ENCODE measurements at places on chromosomes 11 and 22.

- no peak for DNase-seq
Measured at GRCh38 chr11:132838627-132839026, 693.7 kb downstream of the OPCML start.

GRCh38 chr11:132447761-132448160, 1077.3 kb downstream of the NTM start:
- no peak for DNase-seq

GRCh38 chr11:82747471-82747870, 13.8 kb upstream of the FAM181B start:
- DNase-seq: no peak

DNA sequence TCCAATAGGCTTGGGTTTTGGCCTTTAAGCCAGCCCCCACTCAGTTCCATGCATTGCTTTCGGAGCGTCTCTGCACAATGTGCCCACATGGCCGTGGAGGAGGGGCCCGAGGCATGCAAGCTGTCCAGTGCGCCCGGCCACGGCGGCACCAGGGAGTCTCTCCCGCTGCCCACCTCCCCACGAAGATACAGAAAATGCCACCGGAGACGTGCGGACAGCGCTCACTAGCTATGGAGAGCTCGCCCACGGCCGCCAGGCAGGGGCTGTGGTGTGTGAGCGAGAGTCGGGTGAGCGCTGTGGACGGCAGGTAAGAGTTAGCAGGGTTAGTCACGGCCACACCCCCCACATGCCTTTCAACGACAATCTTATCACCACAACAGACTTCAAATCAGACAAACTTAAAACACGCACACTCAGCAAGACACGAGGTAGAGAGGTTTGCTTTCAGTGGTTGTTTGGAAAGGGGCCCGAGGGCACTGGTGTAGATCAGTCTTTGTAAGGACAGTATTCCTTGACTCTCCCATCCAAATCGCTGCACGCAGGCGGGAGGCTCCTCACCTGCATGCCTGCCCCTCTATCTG, 18.7 kb upstream of the BID start:
- no peak for DNase-seq

- no peak for DNase-seq
Measured at GRCh38 chr11:62875698-62876478, 4.8 kb upstream of the SLC3A2 start.

- DNase-seq: no peak
Measured at GRCh38 chr11:96052921-96053651, 129.2 kb upstream of the MTMR2 start.

DNA sequence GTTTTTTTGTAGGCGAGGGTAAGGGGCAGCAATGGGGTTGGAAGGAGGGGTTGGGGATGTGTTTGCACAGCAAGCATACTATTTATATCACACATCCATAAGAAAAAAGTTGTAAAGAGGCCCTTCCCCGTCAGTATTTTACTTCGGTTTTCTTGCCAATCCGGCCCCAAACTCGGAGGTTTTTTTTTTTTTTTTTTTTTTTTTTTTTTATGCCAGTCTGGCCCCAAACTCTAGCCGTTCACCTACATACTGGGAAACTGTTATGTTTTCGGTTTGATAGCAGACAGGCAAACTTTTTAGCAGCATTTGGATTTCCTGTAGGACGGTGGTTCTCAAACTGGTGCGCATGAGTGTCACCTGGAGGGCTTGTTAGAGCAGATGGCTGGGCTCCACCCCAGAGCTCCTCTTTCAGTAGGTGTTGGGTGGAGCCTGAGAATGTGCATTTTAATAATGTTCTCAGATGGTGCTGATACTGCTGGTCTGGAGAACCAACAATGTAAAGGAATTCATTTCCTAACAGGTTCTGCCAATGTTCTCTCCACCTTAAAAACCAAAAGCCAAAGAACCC, 76.5 kb upstream of the ZBED5 start:
- DNase-seq: no peak

DNA sequence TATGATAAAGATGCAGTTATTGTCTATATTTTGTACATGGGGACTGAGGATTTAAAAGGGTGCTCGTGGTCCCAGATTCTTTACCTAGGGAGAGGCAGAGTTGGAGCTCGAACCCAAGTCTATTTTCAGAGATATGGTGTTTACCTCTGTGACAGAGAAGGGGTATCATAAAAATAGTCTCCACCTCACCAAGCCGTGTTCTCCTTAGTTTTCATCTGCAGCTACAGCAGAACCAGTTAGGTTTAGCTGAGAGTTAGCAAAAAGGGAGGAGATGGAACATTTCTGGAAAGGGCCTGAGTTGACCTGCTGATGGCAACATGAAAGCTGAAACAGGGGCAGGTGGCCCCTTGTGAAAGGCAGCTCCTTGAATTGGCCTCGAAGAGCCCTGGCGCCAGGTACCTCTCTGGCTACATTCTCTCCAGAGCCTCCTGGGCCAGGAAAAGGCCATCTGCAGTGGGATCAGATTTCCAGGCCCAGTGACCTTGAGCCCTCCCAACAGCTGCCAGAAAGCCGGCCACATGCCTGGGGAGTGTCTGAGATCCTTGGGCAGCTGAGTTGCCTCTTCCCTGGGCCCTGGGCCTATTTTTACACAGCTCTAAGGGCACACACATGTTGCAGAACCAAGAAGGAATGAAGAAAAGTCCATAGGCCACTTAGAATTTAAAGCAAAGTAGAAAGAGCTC, 136.6 kb downstream of the NAV2 start:
- DNase-seq: no peak

DNA sequence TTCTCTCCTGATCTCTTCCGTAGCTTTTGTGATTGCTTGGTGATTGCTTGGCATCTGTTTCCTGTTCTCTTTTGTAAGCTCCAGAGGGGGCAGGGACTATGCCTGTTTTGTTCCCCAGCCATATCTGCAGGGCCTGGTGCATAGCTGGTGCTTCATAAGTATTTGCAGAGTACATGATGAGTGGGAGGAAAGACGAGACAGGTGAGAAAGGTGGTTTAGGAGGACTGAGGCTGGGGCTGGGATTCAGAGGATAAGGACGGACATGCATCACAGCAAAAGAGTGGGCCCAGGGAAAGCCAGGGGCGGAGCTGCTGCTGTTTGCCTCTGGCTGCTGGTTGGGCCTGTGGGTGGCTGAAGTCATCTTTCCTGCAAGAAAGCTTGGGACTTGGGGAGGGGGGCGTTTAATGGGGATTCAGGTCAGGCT, 62.4 kb downstream of the DSCAML1 start:
- DNase-seq: no peak

DNA sequence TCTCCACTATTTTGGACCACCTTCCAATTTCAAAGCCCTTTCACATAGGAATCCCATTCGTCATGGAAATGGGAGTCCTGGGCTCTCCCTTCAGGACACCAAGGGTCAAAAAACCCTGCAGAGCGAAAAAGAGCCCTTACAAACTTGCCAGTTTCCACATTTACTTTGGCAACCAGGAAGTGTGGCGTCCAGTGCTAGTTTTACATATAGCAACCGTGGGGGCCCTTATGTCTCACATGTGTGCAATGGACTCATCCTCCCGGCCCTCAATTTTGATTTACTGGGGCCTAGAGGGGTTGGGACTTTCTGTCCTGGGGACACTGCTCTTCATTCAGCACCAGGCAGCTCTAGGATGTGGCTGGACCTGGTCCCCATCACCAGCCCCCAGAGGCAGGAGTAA, 33.7 kb downstream of the DAGLA start:
- DNase-seq: no peak

- DNase-seq: no peak
Measured at GRCh38 chr22:45626198-45626651, 45.4 kb upstream of the ATXN10 start.

GRCh38 chr11:96827164-96827563, 437.4 kb downstream of the JRKL start:
- no peak for DNase-seq

- DNase-seq: no peak
Measured at GRCh38 chr11:17822401-17822781, 87.8 kb downstream of the KCNC1 start.

DNA sequence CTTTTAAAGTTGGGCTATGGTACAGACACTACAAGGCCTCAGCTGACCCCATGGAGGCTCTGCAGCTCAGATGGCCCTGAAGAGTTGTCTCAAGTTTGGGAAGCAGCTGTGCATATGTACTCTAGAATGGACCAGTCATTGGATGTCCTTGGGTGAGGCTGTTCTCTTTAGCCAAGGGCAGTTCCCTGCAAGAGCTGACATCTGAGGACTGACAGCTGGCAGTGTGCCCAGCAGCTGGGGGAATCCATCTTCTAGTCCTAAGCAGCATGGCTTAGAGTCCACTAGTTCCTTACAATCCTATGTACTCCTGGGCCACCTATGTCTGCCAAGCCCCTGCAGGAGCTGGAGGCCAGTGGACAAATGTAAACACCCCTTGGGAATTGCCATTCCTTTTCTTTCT, 76.5 kb downstream of the C11orf91 start:
- DNase-seq: no peak

GRCh38 chr11:74138021-74138420, 32.8 kb downstream of the C2CD3 start:
- DNase-seq: no peak

DNA sequence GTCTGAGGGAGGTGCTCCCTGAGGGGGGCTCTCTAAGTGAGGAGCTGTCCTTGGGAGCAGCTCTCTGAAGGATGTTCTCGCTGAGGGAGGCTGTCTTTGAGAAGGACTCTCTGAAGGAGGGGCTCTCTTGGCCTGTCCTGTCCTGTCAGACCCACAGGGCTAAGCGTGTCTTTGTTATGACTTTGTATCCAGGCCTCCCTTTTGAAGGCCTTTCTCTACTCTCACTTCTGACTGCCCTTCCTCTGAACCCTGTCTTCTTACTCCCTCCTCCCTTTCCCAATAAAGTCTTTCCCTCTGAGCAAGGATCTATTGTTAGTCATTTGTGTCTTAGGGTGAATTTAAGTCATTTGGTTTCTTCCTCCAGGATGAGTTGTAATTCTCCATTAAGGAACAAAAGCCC, 330.1 kb upstream of the PLET1 start:
- DNase-seq: no peak

DNA sequence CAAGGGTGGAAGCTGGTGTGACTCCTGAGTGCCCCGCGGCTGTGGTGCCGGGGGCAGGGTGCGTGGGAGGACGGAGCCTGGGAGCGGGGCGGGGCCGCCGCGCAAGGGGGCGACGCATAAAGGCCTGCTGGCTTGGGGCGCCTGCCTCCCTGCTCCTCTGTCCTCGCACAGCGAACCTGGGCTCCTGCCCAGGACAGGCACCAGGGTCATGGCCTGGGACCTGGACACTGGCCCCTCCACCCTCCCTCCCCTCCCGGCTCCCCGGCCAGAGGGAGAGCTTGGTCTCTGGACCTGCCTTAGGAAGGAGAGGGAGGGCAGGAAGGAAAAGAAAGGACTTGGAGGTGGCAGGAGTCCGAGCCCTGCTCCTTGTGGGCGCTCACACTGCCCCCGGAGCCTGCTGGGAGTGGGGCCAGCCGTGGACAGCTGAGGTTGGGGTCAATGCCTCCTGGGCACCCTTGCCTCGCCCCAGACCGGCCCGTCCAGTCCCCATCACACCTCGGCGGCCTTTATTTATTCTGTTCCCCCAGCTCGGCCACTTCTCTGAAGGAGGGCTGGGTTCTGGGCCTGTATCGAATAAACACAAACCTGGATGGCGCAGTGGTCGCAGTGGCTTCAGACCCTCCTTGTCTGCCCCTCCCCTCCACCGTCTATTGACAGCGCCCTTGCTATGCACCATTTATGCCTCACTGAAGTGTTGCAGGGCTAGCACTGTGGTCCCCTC, 8.7 kb downstream of the SLC16A8 start:
- no peak for DNase-seq

DNA sequence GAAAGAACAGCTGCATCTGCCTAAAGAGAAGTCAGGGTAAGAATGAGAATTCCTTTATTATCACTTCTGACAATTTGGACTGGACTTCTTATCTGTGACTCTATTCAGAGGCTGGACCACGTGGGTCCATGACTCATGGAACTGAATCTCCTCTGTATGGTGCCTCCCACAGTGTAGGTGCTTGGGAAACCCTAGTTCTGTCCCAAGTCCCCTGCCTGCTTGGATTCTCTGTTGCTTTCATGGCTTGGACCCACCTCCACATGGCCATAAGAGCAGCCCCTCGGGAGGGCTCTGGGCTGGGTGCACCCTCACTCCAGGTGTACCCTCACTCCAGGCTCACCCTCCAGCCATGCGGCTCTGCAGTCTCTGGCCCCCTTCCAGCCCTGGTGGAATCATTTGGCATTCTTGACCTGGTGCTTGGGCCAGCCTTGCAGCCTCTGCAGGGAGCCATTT, 153.4 kb downstream of the CACNA1I start:
- no peak for DNase-seq

DNA sequence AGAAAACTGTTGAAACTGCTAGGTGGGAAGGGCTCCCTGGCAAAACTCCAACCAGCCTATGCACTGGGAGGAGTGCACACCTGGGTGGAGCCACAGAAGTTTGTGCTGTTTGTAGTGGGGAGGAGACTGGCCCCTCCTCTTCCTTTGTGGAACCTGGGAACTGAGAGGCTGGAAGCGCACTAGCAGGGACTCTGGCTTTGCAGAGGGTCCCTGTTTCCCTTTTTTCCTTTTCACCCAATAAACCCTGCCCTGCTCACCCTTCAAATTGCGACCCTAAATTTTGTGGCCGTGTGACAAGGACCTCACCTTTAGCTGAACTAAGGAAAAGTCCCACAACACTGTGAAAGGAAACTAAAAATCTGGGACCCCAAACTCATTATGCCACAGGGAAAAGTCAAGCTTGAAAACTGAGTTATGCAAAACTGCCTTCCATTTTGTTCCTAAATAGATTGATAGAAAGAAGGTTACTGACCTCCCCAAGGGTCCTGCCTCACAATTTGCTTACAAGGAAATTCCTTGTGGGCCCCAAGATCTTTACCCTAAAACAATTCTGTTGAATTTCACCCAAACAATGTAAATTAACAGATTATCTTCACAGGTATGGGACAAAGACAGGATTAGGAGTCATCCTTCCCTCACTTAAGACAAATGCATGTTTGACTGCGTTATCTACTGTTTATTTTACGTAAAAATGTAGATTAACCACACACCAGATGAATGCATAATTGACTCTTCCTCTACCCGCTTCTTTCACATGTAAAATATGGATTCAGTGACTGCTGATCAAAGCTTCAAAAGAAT, 81.0 kb downstream of the SLC36A4 start:
- DNase-seq: no peak

GRCh38 chr11:119089319-119089718, 4.6 kb downstream of the HMBS start:
- no peak for DNase-seq

All from stimulated activated CD8-positive, alpha-beta memory T cell treated with anti-CD3 and anti-CD28 coated beads, Interleukin-7, amount 100 ng/mL, for 1 hour (primary cell).